ENCODE measurements at places on chromosomes 6 and 20.

- DNase-seq = peak; percentile 99
Observed at GRCh38 chr6:42028234-42029061, 21.9 kb upstream of the TAF8 start.

- DNase-seq = no peak
Observed at GRCh38 chr6:1615151-1615852, 5.6 kb downstream of the FOXC1 start.

GRCh38 chr6:146847426-146847825 is 248.7 kb downstream of the ADGB start:
- DNase-seq = no peak

DNA sequence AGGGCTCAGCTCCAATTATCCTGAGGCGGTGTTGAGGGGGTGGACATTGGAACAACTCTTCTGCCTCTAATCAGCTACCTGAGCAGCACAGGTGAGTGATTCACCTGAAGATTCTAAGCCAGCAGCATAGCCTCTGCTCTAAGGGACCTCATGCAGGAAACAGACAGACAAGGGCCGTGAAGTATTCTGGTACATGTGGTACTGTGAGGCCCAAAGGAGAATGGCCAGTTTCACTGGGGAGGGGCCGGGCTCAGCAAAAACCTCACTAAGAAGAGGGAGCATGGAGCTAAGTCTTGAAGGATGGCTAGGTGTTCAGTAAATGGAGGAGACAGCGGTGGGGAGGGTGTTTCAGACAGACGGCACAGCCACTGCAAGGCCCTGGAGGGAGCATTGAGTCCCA is 58.5 kb upstream of the CCDC167 start:
- no peak for DNase-seq

DNA sequence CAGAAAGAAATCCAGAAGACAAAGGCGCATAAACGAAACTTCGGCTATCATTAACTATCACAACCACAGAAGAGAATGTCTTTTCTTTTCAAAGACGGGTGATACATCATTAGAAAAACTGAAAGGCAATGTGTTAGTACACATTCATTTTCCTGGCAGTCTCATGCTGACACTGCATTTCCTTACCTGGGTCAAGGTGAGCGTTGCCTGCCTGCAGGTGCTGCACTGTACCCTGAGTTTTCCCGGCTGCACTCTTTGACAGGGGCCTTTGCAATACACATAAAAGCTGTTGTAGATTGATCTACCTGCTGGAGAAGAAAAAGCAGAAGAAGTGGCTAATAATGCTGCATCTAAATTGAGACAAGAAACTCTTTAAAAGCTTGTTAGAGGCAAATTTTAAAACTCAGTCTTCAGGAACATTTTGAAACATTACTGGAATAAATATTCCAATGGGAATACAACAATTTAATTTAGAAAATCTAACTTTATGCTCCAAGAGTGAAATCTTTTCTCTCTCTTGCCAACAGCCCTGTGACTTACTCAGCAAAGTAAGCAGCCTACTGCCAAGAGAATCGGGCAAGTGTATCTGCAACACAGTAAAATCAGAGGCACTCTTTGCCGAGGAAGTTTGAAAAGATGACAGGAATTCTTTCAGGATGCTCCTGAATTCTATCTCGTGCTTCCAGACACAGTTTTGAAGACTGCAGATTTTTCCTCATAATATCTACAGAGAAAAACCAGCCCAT is 526.4 kb downstream of the PRKN start:
- DNase-seq = no peak

GRCh38 chr20:2751878-2752566 is 48.4 kb downstream of the CPXM1 start:
- no peak for DNase-seq

DNA sequence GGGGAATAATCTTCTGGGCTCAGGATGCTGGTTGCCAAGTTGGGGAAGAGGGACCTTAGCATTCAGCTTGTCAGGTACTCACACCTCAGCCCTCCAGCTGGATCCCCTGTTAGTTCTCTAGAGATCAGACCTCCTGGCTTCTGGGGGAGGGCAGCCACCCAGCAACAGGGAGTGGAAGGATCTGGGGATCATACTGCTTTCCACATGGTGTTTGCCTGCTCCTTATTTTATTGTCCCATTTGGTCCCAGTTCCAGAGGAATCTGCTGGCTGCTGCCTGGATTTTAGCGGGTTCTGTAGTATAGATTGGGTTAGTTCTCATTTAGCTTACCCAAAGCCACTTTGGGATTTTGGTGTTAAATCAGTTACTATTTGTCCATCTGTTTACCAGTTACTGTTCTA is 29.3 kb downstream of the KAT14 start:
- no peak for DNase-seq

DNA sequence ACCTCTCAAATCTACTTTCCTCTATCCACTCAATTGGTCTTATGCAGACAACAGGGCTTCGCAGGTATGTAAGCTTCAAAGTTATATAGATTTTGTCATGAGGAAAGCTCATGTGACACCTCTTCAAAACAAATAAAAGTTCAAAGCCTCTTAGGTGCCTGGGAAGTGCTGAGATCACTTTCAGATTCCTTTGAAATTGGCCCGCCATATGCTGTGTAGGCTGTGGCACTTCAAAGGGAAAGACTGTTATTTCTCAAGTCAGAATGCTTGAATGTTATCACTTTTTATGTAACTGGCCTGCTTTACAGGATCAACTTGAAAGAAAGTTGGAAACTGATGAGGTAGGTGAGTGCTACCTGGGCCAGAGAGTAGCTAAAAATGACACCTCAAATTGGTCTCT is 67.1 kb upstream of the GFRAL start:
- DNase-seq = no peak

- DNase-seq = no peak
Observed at GRCh38 chr20:36871640-36872570, 4.0 kb upstream of the TLDC2 start.

DNA sequence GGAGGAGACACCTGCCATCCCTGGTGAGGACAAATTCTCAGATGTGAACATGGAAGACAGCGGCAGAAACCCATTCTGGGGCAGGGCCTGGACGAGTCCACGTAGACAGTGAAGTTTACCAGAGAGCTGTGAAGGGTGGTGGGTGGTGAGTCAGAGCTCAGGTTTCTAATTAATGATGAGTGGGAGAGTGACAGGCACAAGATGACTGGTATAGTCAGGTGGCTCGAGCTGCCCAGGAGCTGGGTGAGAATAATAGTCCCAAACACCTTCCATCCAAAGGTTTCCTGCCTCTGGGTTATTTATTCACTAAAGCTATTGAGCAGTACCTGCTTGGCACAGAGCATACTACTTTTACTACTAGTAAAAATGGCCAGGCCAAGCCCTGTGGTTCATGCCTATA is 6.0 kb downstream of the TLDC2 start:
- no peak for DNase-seq

- peak; percentile 58 for DNase-seq
Observed at GRCh38 chr6:42963855-42964605, 3.5 kb downstream of the GNMT start.

DNA sequence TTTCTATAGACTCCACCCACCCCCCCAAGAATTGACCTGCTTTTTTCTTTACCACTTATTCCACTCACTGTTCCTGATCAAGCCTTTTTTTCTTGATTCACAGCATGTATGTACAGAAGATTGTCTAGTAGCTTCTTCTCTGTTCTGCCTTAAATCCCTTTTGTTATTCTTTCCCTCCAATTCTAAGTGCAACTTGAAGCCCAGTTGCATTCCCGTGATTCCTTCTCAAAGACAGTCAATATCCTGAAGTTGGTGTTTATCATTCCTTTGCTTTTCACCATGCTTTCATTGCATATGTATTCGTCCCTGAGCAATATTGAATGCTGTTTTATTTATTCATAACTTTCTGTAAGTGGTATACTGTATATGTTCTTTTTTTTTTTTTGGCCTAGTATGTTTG is 21.0 kb downstream of the XRN2 start:
- no peak for DNase-seq

All from AML-193 (cell line).